DMS79 treated with DMSO at 0.1 percent for 48 hours (cell line): ENCODE measurements at places on chromosomes 13 and 19.

GRCh38 chr19:36215276-36216123 is 594 bp downstream of the ZNF146 start:
- peak; percentile 47 for DNase-seq

GRCh38 chr13:94169454-94170144 is 309.9 kb downstream of the DCT start:
- no peak for DNase-seq

GRCh38 chr19:7739801-7740681 is 7.3 kb downstream of the CD209 start:
- no peak for DNase-seq

DNA sequence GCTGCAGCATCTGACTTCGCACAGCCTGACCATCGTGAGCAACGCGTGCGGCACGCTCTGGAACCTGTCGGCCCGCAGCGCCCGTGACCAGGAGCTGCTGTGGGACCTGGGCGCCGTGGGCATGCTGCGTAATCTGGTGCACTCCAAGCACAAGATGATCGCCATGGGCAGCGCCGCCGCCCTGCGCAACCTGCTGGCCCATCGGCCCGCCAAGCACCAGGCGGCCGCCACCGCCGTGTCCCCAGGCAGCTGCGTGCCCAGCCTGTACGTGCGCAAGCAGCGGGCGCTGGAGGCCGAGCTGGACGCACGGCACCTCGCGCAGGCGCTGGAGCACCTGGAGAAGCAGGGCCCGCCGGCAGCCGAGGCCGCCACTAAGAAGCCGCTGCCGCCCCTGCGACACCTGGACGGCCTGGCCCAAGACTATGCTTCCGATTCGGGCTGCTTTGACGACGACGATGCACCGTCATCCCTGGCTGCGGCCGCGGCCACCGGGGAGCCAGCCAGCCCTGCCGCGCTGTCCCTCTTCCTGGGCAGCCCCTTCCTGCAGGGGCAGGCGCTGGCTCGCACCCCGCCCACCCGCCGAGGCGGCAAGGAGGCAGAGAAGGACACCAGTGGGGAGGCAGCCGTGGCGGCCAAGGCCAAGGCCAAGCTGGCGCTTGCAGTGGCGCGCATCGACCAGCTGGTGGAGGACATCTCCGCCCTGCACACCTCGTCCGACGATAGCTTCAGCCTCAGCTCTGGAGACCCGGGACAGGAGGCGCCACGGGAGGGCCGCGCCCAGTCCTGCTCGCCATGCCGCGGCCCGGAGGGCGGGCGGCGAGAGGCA is 13.6 kb downstream of the C19orf25 start:
- no peak for DNase-seq

GRCh38 chr19:28294395-28294794 is 918.6 kb downstream of the UQCRFS1 start:
- no peak for DNase-seq

DNA sequence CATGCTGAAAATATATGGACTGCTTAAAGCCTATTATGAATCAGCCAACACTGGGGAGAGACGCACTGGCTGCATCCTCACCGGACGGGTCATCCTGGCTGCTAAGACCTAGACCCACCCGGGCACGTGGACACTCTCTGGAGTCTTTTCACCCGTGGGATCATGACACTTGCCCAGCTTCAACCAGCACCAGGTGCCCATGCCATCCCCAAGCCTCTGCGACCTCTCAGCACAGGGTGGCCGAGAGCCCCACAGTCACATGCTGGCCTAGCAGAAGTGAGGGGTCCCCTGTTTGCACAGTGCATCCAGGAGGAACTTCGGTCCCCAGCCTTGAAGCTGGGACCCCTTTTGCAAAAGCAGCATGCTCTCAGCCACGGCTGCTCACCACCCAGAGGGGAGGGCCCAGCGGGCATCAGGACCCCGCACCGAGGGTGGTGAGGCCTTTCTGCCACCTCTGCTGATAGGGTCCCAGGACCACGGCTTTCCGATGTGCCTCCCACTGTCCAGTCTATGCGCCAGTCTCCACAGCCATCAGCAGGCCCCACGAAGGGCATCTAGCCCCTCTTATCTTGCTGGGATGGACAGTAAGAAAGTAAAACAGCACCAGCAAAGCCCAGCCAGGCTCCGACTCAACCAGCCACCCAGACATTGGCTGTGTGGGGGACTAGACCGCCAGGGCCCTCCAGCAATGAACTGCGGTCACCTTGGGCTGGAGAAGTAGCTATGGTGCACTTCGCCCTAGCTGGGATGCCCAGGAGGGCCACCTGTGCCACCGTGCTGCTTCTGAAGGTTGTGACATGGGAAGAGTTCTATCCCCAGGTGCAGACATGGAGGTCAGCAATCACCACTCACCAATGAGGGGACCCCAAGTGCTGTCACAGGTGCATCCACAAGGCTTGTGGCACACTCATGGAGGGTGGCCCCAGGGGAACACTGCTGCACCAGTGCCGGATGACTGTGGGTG is 73.1 kb downstream of the CEBPG start:
- no peak for DNase-seq

GRCh38 chr19:2613507-2614295 is 88.8 kb downstream of the GNG7 start:
- no peak for DNase-seq

- no peak for DNase-seq
Measured at GRCh38 chr19:11964496-11964857, 363 bp upstream of the ZNF763 start.

GRCh38 chr13:87661471-87661870 is 9.7 kb upstream of the SLITRK5 start:
- no peak for DNase-seq

- DNase-seq, result no peak
Measured at GRCh38 chr19:51664997-51665396, 18.4 kb upstream of the SIGLEC14 start.

DNA sequence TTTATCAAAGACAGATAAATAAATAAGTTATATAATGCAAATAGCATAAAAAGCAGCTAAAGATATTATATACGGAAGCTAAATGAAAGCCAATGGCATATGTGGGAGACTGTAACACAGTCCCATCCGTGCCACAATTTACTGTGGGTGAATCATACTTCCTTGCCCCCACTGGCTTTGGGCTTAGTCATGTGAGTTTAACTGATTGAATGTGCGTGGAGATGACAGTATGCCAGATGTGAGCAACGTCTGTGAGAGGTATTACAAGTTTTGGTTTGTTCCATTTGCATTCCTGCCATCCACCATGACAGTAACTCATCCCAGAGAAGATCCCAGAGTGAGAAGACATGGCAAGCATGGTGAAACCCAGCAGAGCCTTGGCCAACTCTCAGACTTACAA is 340.0 kb downstream of the SUCLA2 start:
- no peak for DNase-seq

GRCh38 chr19:43505941-43506340 is 1.4 kb upstream of the PHLDB3 start:
- DNase-seq, result no peak

GRCh38 chr13:52785739-52786138 is 46.1 kb upstream of the CNMD start:
- DNase-seq, result peak; percentile 93

GRCh38 chr13:34263681-34264080 is 445.7 kb downstream of the RFC3 start:
- no peak for DNase-seq

- DNase-seq, result no peak
Measured at GRCh38 chr19:50292216-50292827, 36.9 kb downstream of the KCNC3 start.

- no peak for DNase-seq
Measured at GRCh38 chr13:112753833-112754232, 64.0 kb downstream of the ATP11A start.

GRCh38 chr13:76917095-76917494 is 30.9 kb upstream of the KCTD12 start:
- no peak for DNase-seq

DNA sequence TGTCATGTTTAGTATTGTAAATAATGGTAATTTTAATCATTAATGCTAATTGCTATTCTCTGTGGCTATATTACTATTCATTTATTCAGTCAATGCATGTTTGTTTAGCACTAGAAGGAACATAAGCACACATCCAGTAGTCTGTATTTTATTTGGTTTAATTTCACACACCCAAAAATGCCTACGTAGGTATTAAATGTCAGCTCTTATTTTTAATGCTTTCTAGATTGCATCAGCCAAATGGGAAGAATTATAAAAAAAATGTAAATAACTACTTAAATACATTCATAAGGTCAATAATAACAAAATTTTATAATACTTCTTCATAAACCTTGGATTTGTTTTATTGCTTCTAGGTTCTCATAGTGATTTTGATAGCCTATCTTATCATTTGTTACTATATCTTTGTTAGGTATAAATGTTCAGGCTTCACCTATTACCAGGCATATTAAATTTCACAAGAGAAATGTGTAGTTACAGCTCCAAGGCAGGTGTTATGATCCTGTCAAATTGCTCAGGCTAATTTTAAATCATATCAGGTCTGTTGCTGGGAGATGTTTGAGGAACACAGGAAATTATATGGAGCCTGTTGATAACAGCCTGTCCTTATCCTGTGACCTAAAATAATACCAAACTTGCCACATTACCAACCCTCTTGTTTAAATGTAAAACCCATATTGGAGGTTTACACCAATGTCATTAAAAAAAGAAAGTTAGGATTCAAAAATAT is 34.4 kb downstream of the ITGBL1 start:
- peak; percentile 45 for DNase-seq

- no peak for DNase-seq
Measured at GRCh38 chr13:50236898-50237318, 221.7 kb downstream of the KCNRG start.

DNA sequence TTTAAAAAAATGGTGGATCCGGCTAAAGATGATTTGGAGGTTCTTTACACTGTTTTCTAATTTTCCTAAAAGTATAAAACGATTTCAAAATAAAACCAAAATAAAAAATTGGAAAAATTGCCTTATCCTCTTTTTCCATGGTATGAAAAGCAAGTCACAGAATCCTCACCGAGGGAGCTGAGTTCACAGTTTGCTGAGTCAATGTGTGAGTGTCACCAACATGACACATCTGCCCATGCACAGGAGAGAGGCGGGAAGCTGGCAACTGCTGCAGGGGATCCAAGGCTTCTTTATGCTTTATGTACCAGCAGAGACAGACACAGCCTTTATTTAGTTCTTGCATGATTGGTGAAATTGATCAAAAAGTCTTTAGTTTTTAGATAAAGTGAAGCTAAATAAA is 157.8 kb downstream of the TNFSF13B start:
- no peak for DNase-seq

- no peak for DNase-seq
Measured at GRCh38 chr13:48231080-48231479, 1.9 kb upstream of the ITM2B start.

DNA sequence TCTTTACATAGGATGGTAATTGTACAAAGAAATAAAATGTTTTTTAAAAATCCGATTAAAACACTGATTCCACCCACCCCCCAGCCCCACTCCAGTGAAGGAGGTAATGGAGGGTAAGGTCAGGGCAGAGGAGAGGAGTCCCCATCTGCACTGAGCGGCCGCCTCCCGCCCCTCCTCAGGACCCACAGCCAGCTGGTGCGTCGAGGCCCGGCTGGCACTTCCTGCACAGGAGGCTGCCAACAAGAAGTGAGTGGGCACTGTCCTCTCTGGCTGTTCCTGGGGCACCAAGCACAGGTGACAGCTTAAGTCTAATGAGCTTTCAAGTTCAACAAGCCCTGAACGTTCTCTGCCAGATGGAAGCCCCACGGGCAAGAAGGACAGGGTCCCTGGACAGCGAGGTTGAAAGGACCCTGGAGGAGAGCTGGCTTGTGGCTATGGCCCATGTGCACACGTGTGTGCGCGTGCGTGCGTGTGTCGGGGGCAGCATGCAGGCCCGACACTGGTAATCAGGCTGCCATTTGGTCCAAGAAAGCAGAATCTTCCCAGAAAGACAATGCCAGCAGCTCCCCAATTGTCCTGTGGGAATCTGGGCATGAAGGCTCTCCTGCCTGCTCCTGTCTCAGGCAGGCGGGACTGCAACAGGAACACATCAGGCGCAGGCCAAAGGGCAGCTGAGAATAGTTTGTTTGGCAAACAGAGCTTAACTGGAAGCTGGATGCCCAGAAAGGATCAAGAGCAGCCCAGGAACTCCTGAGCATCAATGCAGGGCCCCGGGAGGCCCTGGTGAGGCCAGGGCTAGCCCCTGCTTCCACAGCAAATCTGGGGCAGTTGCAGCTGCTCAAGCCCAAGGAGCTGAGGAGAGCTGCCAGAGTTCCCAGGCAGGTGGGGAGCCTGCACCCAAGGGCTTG is 15.1 kb upstream of the EPHX3 start:
- no peak for DNase-seq

GRCh38 chr13:109166804-109167203 is 537.4 kb downstream of the MYO16 start:
- no peak for DNase-seq

DNA sequence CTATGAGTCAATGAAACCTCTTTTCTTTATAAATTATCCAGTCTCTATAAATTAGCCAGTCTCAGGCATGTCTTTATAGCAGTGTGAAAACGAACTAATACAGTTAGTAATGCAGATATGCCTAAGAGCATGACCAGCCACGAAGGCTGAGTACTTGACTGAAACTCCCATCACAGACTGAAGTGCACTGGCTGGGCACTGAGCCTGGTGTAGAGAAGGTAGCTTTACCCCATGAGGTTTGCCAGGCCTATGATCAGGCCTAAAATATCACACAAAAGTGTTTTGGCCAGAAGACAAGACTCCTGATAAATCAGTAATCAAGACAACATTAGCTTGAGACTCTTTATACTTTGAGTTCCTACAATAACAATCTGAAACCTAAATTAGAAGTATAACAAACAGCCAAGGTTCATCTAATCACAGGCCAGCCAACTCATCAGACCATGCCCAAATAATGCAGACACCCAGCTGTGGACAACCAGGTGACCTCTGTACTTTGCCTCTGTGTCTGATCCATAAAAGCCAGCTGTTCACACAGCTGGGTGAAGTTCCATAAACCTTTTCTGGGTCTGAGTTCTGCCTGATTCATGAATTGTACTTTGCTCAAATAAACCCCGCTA is 771.8 kb upstream of the SLITRK1 start:
- DNase-seq, result no peak

GRCh38 chr13:31765138-31765785 is 25.9 kb downstream of the RXFP2 start:
- no peak for DNase-seq

DNA sequence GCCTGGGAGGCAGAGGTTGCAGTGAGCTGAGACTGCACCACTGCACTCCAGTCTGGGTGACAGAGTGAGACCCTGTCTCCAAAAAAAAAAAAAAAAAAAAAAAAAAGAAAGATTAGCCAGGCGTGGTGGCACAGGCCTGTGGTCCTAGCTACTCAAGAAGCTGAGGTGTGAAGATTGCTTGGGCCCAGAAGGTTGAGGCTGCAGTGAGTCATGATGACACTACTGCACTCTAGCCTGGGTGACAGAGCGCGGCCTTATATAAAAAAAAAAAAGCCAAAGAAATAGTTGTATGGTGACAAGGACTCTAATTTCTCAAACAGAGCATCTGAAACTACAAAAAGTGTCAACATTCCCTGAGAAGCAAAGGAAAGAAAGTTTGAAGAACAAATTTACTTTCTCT is 3.4 kb downstream of the PBX4 start:
- no peak for DNase-seq

- DNase-seq, result no peak
Measured at GRCh38 chr19:29491491-29491890, 34.3 kb upstream of the VSTM2B start.

GRCh38 chr19:1070931-1071791 is 4.2 kb downstream of the ARHGAP45 start:
- DNase-seq, result no peak

GRCh38 chr13:112822851-112823250 is 133.0 kb downstream of the ATP11A start:
- DNase-seq, result no peak
